ENCODE measurements at places on chromosomes 12 and 14.

GRCh38 chr12:48881686-48882314, 16.1 kb upstream of the RND1 start:
- DNase-seq, result no peak

DNA sequence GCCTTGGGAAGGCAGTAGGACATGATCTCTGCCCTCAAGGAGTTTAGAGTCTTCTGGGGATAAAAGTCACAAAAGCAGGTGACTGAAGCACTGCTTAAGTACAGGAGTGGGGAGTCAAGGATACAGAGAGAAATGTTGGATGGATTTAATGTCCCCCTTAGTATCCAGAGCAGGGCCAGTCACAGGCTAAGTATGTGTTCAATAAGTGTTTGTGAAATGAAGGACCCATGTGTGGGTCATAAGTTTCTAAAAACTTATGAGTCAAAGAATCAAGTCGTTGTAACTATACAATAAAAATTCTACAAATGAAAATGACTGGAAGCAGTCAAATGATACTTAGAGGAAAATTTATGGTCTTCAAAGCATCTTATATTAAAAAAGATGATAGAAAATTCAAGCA, 25.1 kb downstream of the KRT80 start:
- DNase-seq, result no peak

GRCh38 chr12:98154850-98155249, 360.5 kb upstream of the TMPO start:
- no peak for DNase-seq

DNA sequence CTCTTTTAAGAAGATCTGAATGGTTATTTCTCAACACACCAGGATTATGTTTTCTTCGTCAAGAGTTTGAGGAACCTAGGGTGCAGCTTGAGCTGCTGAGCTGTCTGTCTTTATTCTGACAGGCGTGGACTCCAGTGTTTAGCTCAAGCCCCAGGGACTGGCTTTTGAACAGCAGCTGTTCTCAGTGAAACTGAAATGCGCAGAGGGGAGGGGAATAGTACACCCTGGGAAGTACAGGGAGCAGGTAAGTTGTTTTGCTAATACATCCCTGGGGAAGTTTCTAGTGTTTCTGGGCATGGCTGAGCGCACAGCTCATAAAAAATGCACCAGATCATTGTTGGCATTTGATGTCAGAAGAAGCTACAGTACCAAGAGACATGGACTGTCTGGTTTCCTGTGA, 659.8 kb downstream of the DIO2 start:
- DNase-seq, result no peak

GRCh38 chr12:100265732-100266584, 921 bp downstream of the DEPDC4 start:
- DNase-seq, result no peak

Data from activated naive CD4-positive, alpha-beta T cell treated with anti-CD3 and anti-CD28 coated beads, Interleukin-2, amount 50 U/mL, for 72 hours (primary cell).